Naive thymus-derived CD8-positive, alpha-beta T cell (primary cell): ENCODE measurements at places on chromosomes 12 and 14. TPM values are rescaled to one million over a fixed set of nuclear protein-coding genes. Genes with fewer than 3 reads are reported as not detected.

Gene PLEKHD1
- 0.18 TPM for total RNA-seq

Gene KIF26A
- 0.10 TPM for total RNA-seq

Gene PPP4R3A
- 208 TPM for total RNA-seq

Gene WDHD1
- 3.9 TPM for total RNA-seq

Gene CPSF6
- total RNA-seq = 113 TPM

DNA sequence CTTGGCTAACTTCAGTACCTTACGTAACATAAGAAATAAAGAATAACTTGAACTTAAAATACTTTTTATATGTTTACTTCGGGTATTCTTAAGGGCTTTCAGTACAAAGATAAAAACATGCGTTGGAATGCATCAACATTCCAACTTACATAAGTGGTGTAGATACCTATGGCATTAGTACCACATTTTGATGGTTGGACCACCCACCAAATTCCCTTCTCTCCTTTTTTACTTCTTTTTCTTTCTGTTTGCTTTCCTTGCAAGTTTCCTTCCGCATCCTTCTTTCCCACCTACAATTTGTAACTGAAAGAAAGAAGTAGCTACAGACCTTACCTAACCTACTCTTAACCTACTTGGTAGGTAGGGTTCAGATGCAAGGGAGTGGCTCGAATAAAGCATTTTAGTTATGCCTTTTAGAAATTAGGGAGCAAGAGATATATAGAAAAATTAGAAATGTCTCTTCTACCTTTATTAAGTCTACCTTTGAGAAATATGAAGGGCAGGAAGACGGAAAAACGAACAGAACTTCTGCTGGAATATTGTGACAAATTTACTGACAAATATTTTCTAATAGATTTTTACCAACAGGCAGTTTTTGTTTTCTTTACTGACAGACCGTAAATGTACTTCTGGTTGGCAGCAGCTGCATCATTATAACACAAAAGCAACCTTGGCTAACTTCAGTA is 2.1 kb upstream of the ARHGAP5 start:
- H3K4me1 ChIP-seq = peaks cover 34% of the 10 kb centered on the region
- H3K27ac ChIP-seq = no peak overlapping the region
- H3K36me3 ChIP-seq = peaks cover 2% of the 10 kb centered on the region
- H3K27me3 ChIP-seq = no peaks in the 10 kb centered on the region
- H3K4me3 ChIP-seq = peak overlapping the region; percentile 96
- no peak for DNase-seq

GRCh38 chr12:24821691-24822090 is 127.2 kb downstream of the BCAT1 start:
- DNase-seq = no peak
- H3K4me1 ChIP-seq = no peaks in the 10 kb centered on the region
- no peak overlapping the region for H3K4me3 ChIP-seq
- H3K27ac ChIP-seq = no peak overlapping the region

DNA sequence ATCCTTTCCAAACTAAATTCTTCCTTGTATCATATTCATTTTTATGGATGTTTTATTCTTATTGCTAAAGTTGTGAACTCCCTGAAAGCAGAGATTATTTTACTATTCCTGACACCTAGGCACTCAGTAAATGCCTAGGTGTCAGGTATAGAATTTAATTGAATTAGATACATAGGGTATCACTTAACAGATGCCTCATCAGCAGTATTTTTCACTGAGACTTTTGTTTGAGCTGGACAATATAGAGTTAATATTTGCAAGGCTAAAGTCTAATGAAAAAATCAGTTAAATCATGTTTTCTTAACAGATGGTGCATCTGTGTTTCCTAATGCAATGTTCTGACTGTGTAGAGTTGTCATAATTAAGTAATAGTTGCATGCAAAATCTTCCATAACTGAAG is 182.7 kb downstream of the DERA start:
- DNase-seq = no peak
- H3K4me1 ChIP-seq = no peaks in the 10 kb centered on the region
- H3K36me3 ChIP-seq = no peaks in the 10 kb centered on the region
- H3K4me3 ChIP-seq = no peak overlapping the region
- no peak overlapping the region for H3K27ac ChIP-seq

- no peaks in the 10 kb centered on the region for H3K4me1 ChIP-seq
- DNase-seq = no peak
- H3K27me3 ChIP-seq = peaks cover 8% of the 10 kb centered on the region
- no peak overlapping the region for H3K4me3 ChIP-seq
- H3K36me3 ChIP-seq = no peaks in the 10 kb centered on the region
Measured at GRCh38 chr12:15194456-15195368, 26.5 kb downstream of the RERG start.

DNA sequence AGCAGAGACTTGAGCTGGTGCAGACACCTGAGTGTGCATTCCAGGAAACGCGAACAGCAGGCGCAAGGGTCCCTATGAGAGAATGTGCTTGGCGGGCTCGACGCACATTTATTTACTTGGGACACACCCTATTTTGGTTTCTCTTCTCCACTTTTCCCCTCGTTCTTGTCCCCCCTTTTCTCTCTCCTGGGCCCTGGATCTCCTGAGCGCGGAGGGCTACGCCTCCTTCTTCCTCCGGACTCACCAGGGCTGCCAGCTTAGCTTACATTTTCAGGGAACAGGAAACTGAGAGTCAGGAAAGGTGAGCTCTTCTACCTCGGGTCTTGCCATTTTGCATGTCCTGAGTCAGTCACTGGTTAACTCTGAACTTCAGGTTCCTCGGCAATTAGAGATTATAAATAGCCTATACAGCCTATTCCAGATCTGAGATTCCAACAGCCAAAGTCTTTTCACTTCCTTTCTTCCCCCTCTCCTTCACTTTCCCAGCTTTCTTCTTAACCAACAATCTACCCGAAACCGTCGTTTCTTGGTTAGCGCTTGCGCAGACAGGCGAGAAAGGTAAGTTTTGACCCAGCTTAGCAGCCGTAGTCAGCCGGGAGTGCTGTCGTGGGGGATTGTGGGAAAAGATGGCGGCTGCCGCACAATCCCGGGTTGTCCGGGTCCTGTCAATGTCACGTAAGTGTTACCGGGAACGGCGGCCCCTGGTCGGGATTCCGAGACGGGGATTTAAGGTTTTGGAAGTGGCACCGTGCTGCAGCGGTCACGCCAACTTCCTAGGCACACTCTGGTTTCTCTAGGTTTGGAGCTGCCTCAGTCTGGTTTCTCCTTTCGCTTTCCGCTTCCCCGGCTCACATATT is at the start of the genes AKAP3 and NDUFA9:
AKAP3 (minus strand) TSS at position 551 of the 857 bp plus-strand sequence. CDS start 10,855 bp downstream, outside the sequence.
NDUFA9 (plus strand) TSS at position 614 of the 857 bp plus-strand sequence; CDS start at position 627, 13 bp downstream.
- DNase-seq = peak; percentile 75
- H3K36me3 ChIP-seq = peaks cover 2% of the 10 kb centered on the region
- peak within 1 kb of the TSS; percentile 97 for H3K27ac ChIP-seq

DNA sequence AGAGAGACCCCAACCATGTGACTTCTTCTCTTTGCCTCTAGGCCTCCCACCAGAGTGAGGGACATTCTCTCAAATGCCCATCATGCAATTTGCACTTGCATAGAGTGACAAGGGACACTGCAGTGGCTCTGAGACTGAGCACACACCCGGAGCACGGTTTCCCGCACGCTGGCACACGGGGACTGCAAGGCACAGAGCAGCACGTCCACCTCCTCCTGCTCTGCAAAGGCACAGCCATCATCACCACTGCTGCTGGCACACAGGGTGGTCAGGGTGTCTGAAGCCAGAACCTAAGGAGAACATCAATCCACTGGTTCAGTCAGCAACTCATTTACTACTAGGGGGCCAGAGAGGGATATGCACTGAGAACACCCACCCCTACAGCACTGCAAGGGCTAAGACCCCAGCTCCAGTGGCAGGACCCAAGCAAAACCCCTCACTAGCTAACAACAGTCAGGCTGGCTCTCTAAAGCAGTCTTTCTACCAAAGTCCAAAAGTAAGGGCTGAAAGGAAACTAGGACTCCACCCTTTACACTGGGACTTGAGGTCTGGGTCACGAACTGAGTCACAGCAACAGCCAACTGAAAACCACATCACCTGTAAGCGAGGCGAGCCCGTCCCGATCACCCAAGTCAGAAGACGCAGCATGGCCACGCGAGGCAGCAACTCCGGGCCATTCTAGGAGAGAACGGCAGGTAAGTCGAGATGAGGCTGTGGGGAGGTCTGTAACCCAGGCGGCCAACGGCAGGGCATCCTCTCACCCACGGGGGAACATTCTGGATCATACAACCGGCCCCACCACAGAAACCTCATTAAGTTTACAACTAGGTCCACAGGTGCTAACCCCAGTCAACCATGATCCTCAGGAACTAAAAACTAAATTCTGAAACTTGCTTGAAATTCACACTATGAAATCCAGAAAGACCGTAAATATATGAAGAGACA is 37.9 kb downstream of the GCN1 start:
- H3K36me3 ChIP-seq = peaks cover 32% of the 10 kb centered on the region
- no peaks in the 10 kb centered on the region for H3K27me3 ChIP-seq
- DNase-seq = no peak
- no peaks in the 10 kb centered on the region for H3K4me1 ChIP-seq
- no peak overlapping the region for H3K4me3 ChIP-seq

DNA sequence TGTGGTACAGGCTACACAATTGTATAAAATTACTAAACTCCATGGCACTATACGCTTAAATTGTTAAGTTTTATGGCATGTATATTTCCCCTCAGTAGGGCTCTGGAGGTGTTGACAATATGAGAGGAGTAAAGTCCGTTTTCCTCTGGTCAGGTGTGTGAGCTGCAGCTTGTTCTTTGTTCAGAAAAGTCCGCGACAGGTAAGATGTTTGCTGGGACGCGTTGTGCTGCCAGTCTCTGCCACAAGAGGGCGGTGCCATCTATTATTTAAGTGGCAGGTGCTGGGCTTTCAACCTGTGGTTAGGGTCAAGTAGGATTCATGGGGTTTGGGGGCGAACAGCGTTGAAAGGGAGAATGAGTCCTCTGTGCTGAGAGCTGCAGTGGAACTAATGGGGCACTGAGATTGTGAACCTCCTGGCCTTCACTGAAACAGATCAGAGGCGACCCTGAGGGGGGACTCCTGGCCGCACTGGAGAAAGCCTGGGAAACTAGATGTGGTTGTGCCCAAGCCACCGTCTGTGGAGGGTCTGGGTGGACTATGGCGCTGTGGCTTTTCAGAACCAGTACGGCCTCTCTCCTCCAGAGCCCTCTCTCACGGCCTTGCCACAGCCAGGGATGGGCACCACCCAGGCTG is 179.0 kb downstream of the SLC15A4 start:
- peaks cover 3% of the 10 kb centered on the region for H3K4me1 ChIP-seq
- peaks cover 11% of the 10 kb centered on the region for H3K27me3 ChIP-seq
- DNase-seq = no peak
- H3K27ac ChIP-seq = no peak overlapping the region
- no peaks in the 10 kb centered on the region for H3K36me3 ChIP-seq
